Endodermal cell (in vitro differentiated cells): ENCODE measurements at places on chromosomes 4 and X.
A peak's percentile ranks its signal among the peaks of the same experiment; 100 is the strongest.

DNA sequence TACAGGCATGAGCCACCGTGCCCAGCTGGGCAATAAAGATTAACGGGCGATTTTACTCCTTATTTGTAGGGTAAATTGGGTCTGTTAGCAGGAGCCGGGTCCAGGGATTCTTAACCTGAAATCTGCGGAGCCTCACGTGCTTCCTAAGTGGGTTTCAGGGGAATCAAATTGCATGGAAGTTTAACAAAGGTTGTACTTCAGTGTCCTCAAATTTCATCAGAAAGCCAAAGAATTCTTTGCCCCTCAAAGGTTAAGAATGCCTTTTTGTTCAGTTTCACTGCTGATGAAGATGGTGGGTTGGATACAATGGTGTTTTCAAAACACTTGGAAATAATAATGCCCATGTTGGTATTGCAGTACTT, 67.9 kb downstream of the AFF1 start:
- DNase-seq, result no peak
- no peaks in the 10 kb centered on the region for H3K27me3 ChIP-seq
- H3K27ac ChIP-seq, result no peak overlapping the region
- peaks cover 12% of the 10 kb centered on the region for H3K4me1 ChIP-seq

GRCh38 chr4:84401701-84402306, 97.3 kb downstream of the NKX6-1 start:
- no peaks in the 10 kb centered on the region for H3K4me1 ChIP-seq
- no peak overlapping the region for H3K4me3 ChIP-seq
- H3K27me3 ChIP-seq, result no peaks in the 10 kb centered on the region
- no peak for DNase-seq

DNA sequence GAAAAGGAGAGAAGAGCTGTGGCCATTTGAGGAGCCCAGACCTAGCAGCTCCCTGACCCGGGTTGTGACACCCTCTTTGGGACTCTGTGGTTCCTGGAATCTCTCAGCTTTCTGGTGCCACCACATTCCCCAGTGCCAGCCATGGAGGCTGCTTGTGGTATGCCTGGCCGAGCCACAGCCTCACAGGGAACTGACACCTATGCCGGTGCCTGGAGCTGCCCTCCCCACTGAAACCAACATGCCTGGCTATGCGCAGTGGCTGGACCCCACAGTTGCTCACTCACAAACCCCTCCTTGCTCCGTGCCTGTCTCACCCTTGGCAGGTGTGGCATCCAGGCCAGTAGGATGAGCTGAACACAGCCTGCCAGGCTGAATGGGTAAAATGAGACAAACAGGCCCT, 749.4 kb downstream of the ARAP2 start:
- H3K27ac ChIP-seq, result no peak overlapping the region
- H3K36me3 ChIP-seq, result no peaks in the 10 kb centered on the region
- H3K27me3 ChIP-seq, result no peaks in the 10 kb centered on the region
- no peak for DNase-seq

GRCh38 chr4:74331252-74331651, 23.0 kb downstream of the EPGN start:
- no peaks in the 10 kb centered on the region for H3K4me1 ChIP-seq
- DNase-seq, result no peak
- H3K27ac ChIP-seq, result no peak overlapping the region
- no peaks in the 10 kb centered on the region for H3K36me3 ChIP-seq
- H3K27me3 ChIP-seq, result no peaks in the 10 kb centered on the region

GRCh38 chr4:139736661-139737060, 71.0 kb downstream of the MGST2 start:
- H3K36me3 ChIP-seq, result peaks cover 7% of the 10 kb centered on the region
- peak; percentile 46 for DNase-seq
- no peak overlapping the region for H3K4me3 ChIP-seq
- H3K27me3 ChIP-seq, result no peaks in the 10 kb centered on the region
- H3K27ac ChIP-seq, result no peak overlapping the region

GRCh38 chr4:37802068-37802666, 24.3 kb upstream of the PGM2 start:
- no peaks in the 10 kb centered on the region for H3K27me3 ChIP-seq
- no peak overlapping the region for H3K27ac ChIP-seq
- H3K4me1 ChIP-seq, result no peaks in the 10 kb centered on the region
- peak; percentile 86 for DNase-seq
